ENCODE measurements at places on chromosomes 3 and 15.

DNA sequence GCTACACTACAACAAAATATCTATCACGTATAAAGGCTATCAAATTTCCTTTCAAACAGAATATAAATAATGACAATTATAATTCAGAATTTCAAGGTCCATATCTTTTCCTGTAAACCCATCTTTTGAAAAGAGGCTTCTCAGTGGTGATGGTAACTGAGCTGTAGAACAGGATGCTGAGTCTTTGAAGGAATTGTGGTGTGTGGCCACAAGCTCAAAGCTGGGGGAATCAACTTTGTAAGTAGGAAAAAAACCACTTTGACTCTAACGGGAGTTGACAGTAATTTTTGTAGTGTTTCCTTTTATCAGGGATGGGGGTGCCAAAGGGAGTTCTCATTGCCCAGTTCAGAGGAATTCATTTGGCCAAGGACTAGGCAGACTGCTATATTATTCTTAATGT, 13.3 kb upstream of the ZCWPW2 start:
- no peak for DNase-seq

GRCh38 chr3:11138371-11138770, 15.9 kb upstream of the HRH1 start:
- DNase-seq, result no peak

GRCh38 chr3:135513106-135514059, 452.1 kb upstream of the PPP2R3A start:
- DNase-seq, result peak; percentile 38

DNA sequence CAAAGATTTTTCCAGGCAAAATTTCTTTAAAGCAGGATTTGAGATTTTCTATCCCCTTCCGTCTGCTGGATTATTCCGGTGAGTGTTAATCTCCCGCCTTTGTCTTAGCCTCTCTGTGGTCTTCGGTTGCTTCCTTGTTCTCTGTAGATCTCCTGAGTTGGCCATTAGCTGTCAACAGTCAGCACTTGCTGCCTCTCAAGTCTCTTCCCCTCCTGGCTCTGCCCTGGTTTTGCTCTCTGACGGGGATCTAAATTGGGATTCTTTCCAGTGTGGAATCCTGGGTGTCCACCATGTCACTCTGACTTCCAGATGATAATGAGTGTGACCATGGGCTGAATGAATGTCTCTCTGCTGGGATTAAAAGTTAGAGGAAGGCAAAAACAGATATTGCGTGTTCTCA, 121.5 kb downstream of the IGF1R start:
- DNase-seq, result no peak

DNA sequence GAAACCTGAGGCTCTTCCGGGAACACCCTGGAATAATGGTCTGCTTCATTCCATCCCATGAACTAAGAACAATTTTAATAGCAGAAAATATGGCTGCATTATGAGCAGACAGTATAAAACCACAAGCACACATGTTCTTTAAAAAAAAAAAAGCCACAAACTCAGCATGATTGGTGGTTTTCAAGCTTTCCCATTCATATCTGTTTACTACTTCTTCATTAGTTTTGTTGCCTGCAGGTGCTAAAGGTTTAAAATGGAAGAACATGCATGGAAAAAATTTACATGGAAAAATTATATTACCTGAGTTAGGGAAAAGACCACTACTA, 137.9 kb upstream of the HES1 start:
- DNase-seq, result no peak

Data from activated CD4-positive, alpha-beta T cell treated with anti-CD3 and anti-CD28 coated beads, Interleukin-2, Interleukin-6, amounts not matched to agents 100 ng/mL and 50 ng/mL, durations not matched to agents 16 hours and 8 hours (primary cell).